Activated effector memory CD4-positive, alpha-beta T cell treated with anti-CD3 and anti-CD28 coated beads, Interleukin-2, amount 50 U/mL, for 16 hours (primary cell): ENCODE measurements at places on chromosomes 2 and 18.
A peak's percentile ranks its signal among the peaks of the same experiment; 100 is the strongest.

DNA sequence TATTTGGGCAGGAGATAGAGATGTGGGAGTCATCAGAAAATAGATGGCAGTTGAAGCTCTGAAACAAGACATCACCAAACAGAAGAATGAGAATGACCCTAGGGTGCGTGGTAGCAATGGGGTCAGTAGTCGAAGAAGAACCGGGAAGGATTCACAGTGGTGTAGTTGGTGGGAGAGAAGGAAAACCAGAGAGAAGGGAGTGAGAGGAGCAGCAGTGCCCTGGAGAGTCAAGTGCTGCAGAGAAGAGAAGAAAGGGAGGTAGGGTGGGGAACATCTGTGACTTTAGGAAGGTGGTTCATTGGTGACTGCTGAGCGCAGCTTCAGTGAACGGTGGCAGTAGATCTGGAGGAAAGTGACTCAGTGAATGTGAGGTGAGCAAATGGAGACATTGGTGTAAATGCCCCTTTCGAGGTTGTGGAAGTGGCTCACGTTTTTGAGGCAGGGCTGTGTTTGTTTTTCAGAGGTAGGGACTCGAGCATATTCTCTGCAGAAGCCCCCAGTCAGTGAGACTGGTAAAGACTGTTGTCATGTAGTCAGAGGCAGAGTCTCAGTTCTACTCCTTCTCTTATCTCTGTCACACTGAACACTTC is 36.4 kb downstream of the CDC42EP3 start:
- DNase-seq, result no peak

- no peak for DNase-seq
Measured at GRCh38 chr2:76295762-76296161, 585.0 kb upstream of the GCFC2 start.

GRCh38 chr18:36295880-36296301 is 1.6 kb upstream of the FHOD3 start:
- no peak for DNase-seq

DNA sequence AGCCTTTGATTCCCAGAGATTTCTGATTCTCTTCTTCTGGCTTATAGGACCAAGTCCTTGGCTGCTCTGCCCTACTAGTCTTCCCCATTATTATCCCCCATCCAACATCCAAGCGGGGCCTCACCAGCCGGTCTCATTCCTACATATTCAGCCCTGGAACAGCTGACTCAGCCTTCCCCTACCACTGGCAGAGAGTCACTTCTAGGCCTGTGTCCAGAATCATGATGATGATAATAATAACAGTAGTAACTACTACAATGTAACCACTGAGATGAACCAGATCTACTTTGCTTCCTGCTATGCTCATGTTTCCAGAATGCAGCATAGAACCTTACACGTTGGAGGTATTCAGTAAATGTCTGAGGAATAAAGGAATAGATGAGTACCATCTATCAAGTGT is 295.2 kb downstream of the SRBD1 start:
- DNase-seq, result no peak

- no peak for DNase-seq
Measured at GRCh38 chr18:46042571-46043123, 29.4 kb downstream of the PSTPIP2 start.

- no peak for DNase-seq
Measured at GRCh38 chr18:66587430-66587829, 16.5 kb downstream of the CDH19 start.

- no peak for DNase-seq
Measured at GRCh38 chr2:239495175-239495574, 94.4 kb upstream of the HDAC4 start.

DNA sequence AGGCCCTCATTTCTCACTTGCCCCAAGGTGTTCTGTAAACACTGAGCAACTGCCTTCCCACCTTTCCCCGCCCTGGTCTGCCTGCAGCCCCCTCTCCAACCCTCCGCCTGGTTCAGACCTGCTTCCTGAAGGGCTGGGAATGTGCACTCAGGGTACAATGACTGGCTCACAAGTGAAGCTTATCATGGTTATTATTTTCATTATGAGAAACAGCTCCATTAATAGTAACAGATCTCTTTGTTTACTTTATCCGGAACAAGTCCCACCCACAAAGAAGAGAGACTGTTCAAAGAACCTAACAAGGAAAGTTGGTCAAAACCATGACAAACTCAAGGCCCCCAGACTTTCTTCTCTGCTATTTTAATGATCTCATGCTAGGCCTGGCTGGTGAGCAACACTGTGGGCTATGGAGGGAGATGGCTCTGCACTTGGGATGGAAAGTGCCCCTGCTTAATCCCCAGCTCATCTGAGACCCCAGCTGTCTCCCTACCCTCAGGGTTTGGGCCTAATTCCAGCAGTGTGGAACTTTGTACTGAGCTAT is 36.7 kb downstream of the ARHGAP25 start:
- DNase-seq, result no peak

- no peak for DNase-seq
Measured at GRCh38 chr2:1166976-1167375, 216.3 kb downstream of the SNTG2 start.

GRCh38 chr2:168565512-168565911 is 109.4 kb downstream of the CERS6 start:
- DNase-seq, result no peak

DNA sequence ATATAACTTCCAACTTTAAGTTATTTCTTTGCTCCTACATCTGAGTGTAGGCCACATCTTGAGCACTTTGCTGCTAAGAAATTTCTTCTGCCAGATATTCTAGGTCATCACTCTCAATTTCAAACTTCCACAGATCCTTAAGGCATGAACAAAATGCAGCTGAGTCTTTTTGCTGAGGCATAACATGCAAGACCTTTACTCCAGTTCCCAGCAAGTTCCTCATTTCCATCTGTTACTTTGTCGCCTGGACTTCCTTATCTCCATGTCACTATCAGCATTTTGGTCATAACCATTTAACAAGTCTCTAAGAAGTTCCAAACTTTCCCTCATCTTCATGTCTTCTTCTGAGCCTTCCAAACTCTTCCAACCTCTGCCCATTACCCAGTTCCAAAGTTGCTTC is 1077.3 kb upstream of the TMEFF2 start:
- DNase-seq, result no peak

GRCh38 chr2:118185210-118186109 is 97.2 kb downstream of the INSIG2 start:
- peak; percentile 80 for DNase-seq

DNA sequence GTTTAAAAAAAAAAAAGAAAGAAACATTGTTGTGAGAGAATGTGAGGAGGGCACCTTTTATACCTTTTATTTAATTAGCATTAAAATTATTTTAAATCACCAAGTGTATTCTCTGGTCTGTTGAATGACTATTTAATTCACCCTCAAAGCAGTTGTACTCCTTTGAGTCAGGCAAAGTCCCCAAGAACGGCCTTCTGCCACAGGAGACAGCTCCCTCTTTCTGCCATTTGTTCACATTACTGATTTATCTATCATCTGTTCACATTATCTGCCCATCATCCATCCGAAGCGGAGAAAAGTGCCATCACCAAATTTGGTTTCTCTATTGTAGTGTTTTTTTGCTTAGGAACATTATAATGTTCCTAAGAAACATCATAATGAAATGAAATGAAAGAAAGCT is 240.7 kb upstream of the DPP10 start:
- no peak for DNase-seq

DNA sequence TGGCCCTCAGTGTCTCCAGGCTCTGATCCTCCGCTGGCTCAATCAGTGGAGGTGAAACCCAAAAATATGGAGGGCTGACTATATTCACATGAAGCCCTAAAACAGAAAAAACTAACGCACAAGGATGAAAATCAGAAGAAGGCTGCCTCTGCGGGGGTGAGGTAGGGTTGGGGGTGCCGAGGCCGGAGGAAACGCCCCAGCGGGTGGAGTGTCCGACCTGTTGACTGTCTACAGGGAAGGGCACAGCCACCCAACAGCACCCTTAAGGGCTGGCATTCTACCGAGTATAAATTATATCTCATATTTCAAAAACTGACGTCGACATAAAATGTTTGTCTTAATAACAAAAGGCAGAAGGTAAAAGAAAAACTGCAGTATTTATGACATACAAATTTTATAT is 223.5 kb downstream of the HDAC4 start:
- DNase-seq, result peak; percentile 41
